ENCODE measurements at places on chromosomes 5 and 9.

DNA sequence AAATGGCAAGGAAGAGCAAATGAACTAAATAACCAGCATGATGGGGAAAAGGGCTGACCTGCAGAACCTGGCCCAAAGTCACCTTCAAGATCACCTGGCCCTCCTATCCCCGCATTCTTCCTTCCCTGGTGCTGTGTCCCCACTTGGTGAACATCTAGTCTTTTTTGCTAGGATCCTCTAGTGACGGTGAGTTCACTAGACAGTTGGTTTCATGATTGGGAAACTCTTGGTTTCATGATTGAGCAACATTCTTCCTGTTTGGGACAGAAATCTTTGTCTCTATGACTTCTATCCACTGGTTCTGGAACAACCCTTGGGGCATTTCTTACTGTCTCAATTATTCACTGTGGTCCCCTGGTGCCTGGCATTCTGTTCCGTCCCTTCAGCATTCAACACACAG lies 50.2 kb upstream of the DAB2IP start:
- peak; percentile 90 for DNase-seq

DNA sequence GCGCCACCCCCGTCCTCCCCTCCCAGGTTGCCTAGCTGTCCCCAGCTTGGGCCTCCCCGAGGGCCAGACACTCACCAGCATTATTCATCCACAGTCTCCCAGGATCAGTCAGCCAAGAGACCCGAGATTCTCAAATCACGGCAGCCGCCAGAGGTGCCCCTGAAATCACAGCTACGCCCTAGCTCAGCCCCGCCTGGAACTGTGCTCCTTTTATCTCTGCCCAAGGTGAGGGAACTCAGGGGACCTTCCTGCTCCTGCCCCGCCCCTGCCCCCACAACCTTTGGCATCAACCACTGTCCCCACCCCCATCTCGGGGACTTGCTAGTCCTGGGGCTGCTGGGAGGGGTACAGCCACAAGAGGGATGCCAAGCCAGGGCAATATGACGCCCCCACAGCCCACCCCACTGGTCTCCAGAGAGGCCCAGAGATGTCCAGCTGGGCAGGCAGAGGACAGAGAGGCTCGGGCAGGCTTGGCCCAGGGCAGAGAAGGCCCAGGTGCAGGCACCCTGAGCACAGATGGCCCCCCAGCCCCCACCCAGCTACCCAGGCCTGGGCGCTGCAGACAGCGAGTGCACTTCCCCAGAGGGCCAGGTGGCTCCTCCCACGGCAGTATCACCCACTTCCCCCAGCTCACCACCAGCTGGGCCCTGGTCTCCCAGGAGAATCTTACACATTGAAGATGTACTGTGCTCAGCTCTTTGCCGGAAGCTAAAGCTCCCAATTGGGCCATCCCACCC lies at the start of gene FUT7:
Gene FUT7, minus strand, starts transcription at position 185 of the 737 bp plus-strand sequence. Its CDS starts 97 bp downstream, at position 88.
- no peak for DNase-seq

GRCh38 chr5:172508471-172509404 lies 54.4 kb upstream of the SH3PXD2B start:
- DNase-seq: no peak

- DNase-seq: no peak
Observed at GRCh38 chr5:73153513-73153912, 19.5 kb upstream of the TMEM174 start.

DNA sequence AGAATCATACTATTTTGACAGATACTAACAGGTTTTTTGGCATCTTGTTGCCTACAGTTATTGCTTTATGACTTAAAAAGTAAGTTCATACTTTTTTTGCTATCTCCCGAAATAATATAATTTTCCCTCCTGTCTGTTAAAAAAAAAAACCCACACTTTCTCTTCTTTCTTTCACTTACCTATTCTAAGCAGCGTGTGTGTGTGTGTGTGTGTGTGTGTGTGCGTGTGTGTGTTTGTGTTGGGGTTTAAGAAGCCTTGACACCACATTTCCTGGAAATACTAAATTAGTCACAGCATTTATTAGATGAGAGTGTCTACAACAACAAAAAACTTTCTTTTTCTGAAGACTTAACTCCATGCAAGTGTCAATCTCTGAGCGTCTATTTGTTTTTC lies 12.4 kb downstream of the TNFAIP8 start:
- no peak for DNase-seq

DNA sequence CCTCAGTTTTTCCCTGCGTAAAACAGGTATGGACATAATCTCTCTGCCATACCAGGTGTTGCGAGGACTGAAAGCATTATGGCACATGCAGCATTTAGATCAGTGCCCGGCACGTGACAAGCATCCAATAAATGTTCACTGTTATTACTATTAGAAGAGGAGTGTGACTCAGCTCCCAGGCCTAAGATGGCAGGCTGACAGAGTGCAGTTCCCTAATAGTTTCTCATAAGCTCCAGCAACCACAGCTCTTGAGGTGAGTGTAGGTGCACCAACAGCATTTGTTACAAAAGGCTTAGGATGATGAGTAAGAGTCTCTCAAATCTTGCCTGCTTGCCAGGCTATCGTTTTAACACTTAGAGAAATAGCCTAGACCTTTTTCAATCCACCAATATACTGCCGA lies 28.9 kb upstream of the GLIS3 start:
- DNase-seq: no peak

DNA sequence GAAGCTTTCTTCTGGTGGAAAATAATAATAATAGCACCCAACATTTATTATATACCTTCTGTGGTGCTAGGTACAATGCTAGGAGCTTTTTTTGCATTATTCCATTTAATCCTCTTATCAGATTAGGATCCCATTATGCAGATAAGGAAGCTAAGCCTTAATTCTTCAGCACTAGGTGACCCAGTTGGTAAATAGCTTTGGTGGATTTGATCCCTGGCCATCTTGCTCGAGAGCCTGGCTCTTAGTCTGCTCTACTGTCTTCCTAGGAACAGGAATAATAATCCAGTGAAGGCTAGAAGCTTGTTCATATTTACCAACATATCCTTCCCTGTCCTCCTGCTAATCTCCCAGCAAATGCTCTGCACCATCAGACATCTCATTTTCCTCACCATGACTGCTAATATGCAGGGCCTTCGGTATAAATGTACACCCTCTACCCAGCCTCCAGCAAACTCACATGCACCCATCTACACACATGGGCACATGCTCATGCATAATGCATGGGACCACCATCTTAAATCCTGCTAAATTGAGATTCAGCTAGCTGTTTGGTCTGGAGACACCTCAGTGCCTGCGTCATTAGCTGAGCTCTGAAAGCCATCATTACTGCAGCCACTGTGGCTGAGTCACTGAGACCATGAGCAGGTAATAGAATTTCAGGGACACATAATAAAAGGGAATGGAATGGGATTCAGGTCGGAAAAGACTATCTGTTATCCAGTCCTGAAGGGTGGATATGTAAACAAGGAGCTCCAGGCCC lies 87.5 kb downstream of the TRIM32 start:
- DNase-seq: no peak

DNA sequence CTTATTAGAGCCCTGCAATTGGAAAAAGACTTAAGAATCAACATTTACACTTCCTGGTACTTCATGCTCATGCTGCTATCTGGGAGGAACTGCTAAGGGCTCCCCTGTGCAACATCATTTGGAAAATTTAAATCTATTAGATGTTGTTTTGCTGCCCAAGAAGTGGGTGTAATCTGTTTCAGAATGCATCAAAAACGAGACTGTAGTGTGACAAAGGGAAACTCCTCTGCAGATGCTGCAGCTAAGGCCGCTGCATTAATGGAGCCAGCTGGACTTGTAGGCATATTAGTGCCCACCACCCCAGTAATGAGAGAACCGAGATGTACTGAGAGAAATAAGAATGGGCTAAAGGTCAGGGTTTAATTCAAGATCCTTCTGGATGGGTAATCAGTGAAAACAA lies 11.1 kb upstream of the PAIP1 start:
- no peak for DNase-seq

DNA sequence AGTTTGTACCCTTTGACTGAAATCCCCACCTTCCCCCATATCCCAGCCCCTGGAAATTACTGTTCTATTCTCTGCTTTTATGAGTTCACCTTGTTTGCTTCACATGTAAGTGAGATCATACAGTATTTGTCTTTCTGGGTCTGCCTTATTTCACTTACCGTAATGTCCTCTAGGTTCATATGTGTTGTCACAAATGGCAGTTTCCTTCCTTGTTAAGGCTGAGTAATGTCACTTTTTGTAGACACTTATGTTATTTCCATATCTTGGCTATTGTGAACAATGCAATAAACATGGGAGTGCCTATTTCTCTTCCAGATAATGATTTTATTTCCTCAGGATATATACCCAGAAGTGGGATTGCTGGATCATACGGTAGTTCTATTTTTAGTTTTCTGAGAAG lies 272.3 kb downstream of the MRPS30 start:
- no peak for DNase-seq

DNA sequence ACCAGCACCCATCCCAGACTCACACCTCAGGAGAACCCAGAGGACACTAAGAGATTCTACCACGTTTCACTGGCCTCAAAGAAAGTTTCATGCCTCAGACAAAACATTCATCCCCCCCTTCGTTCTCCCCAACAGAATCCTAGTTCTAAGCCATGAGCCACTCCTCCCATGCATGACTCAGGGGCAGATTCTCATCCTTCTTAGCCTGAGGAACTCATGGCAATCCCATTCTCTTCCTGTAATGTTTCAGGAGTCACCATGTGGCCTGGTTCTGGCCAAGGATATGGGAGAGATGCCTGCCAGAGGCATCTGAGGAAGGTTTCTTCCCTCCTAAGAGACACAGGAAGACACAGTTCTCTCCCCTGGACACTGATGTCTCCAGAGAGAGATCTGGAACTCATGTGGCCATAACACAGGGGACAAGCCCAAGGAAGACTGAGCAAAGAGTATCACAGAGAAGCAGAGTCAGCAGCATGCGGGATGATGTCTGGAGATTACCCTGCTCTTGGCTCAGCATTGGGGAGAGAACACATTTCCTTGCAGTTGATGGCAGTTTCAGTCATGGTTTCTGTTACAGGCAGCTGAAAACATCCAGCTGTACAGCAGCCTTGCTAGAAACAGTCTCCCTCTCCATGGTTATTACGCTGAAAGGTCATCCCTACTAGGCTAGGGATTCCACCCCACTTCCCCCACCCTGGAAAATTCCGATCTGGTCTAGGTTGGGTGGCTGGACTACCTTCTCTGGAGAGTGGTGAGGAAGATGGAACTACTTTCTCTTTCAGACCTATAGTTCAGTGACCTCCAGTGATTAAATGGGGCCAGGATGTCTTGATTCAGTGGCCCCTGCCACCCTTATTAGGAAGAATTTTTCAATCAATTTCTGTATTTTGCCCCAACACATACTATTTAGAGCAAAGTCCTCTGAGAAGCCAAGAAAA lies 115.4 kb downstream of the ZNF608 start:
- DNase-seq: no peak

DNA sequence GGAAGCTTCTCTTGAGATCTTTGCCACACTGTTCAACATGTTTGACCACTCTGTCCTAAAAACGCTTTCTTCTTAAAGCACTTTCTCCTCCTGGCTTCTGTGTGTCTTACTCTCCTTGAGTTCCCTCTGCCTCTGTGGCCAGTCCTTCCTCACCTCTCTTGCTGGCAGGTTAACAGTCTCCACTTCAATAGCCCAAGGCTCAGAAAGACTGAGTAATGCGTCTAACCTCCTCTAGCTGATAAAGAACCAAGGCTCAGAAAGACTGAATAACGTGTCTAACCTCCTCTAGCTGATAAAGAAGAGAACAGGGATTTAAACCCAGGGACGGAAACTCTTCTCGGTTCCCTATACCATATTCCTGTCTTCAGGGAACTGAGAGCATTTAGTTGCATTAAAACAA lies 205.2 kb downstream of the AOPEP start:
- no peak for DNase-seq

DNA sequence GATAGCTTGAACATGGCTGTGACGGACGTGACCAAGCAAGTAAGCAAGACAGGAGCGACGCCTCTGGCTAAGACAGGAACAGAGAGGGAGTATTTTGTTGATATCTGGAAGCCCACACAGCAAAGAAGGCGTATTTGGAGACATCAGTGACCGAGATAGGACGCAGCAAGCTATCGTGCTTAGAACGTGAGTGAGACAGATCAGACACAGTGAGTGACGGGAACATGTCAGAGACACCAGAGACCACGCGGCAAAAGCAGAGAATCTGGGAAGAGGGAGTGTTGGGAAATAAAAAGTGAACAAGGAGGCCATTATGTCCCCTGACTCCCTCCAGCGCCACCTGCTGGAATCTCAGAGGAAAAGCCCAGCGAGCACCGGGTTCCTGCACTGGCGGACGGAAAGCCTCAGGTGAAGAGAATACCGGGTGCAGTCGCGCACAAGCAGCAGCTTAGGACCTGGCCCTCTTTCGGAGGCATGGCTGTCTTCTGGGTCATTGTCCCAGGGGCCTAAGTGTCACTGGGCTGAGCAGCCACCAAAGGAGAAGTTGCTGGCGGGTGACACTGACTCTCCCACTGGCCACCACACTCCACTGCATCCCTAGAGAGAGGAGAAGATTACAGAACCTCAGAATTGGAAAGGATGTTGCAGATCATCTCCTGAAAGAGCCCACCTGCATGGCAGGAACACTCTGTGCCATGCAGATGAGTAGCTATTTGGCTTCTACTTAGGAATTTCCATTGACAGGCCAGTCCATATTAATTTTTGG lies 99.1 kb downstream of the FBXO38 start:
- DNase-seq: peak; percentile 69

- DNase-seq: peak; percentile 59
Observed at GRCh38 chr9:129102791-129103594, 7.6 kb downstream of the CRAT start.

DNA sequence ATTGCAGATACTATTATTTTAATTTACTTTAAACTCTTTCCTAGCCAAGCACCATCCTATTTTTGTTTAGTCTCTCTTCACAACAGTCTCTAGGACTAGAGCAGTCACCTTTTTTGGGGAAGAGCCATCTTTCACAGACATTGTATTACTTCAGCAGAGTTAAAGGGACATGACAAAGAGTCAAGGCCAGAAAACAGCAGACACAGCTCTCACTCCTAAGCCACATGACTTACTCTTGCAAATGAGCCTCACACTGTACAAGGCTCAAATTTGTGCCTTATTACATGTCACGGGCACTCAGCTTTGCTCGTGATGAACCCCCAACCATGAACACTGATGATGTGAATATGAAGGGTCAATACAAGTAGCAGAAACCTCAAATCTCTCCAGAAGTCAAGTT lies 104.3 kb downstream of the ZNF608 start:
- no peak for DNase-seq

GRCh38 chr9:114224247-114224610 lies 68.9 kb downstream of the COL27A1 start:
- no peak for DNase-seq

- no peak for DNase-seq
Observed at GRCh38 chr9:19967888-19968459, 179.1 kb upstream of the SLC24A2 start.

Measured in suppressor macrophage treated with lipopolysaccharide for 4 hours (primary cell).